NCI-H1092 (cell line): ENCODE measurements at places on chromosomes 6 and 20.

DNA sequence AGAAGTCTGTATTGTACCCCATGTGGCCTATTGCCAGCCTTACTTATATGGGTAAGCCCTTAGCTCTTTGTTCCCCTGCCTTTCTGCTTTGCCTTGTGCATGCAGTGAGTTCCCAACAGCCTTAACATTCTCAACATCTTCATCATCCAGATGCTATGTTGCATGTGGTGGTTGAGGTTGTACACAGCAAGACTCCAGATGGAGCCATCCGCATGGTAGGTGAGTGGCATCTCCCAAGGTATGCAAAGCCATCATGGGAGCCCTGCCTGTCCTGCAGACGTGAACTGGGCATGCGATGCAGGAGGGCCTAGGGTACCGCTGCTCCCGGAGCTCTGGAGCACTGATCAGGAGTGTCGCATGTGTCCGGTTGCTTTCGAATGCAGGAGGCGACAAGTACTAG is 16.1 kb downstream of the CEP43 start:
- no peak for DNase-seq

- no peak for DNase-seq
Measured at GRCh38 chr6:139625081-139625939, 250.9 kb upstream of the CITED2 start.

DNA sequence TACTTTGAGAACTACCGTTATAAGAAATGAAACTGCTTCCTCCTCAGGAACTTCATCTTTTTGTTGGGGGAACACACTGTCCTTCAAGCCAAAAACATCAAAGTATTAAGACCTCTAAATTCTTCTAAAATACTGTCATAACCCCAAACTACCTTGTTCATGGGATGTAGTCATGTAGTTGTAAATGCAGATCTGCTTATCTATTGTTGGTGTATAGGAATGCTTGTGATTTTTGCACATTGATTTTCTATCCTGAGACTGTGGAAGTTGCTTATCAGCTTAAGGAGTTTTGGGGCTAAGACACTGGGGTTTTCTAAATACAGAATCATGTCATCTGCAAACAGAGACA is 282.9 kb upstream of the RUNX2 start:
- DNase-seq, result no peak

DNA sequence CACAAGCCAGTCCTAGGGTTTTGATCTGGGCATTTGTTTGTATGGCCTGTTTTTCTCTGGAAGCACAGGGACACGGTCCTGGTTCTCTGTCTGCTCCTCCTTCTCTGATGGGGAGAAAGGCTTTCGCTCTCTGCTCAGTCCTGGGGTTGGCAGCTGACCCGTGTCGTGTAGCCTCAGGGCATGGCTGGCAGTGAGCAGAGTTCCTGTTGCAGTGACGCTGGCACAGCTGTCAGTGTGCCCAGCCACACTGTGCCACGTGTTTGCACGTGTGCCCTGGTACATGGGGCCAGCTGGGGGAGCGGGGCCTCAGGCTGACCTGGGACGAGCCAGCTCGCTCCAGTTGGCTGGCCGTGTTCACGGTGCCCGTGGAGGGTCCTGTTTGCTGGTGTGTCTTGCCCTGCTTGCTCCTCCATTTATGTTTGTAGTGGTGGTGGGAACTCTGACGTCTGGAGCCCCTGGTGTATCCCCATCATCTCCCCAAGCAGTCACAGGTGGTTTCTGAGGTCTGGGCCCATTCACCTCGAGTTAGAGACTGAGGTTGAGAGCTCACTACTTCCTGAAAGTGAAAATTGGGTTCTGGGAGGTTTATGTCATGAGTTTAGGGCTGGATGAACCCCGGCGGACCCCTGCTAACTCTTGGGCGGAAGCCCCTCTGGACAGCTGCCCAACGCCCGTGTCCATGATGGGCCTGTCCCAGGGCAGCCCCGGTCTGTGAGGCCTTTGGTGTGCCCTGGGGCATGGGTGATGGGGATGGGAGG is 10.2 kb upstream of the DNAJC5 start:
- no peak for DNase-seq

DNA sequence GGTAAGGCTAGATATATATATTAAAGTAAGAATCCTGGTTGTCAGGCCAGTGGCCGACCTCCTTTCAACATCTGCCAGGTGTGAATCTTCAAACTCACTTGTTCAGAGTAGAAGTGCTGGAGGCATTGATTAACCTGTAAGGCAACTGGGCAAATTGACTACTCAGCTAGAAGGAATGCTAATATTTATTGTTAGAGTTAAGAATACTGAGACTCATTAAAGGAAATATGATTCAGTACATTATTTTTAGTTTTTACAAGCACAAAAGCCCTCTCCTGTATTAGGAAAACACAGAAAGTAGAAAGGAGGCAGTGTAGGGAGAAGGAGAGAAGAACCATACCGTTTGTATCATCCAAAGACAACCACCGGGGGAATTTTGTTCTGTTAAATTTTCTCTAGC is 53.5 kb downstream of the RIPOR2 start:
- no peak for DNase-seq

GRCh38 chr20:31719644-31720485 is 2.8 kb downstream of the BCL2L1 start:
- no peak for DNase-seq

GRCh38 chr6:71531841-71532240 is 243.2 kb downstream of the OGFRL1 start:
- no peak for DNase-seq

- no peak for DNase-seq
Measured at GRCh38 chr6:167099707-167100106, 23.2 kb upstream of the CCR6 start.
